ENCODE measurements at places on chromosomes 2 and 18.

DNA sequence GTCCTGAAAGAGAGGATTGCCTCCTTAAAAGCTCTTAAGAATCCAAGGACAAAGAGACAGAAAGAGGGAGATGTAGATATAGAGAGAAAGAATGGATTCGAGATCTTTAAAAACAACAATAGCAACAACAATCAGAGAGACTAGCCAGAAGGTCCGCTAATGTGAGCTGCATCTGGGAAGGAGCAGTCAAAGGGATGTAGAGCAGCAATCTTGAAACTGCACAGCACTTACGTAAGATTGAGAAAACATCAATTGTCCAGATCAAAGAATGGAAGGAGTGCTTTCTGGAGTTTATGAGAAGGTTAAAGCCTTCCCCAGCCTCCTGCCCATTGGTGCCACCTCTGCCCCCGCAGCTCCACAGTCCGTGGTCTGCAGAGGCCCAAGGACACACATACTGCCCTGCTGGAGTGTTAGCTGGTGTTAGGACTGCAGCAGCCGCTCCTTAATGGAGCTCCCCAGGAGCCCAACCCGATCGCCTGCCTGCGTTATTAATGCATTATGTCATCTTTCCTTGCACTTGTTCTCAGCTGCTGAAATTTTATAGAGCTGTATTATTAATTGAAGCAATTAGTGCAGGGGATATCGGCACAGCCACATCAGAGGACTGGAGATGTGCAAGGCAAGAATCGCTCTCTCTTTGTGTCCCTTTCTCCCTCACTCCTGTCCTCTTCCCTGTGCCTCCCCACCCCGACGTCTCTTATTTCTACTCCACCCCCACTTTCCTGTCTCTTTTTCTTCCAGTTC, 94.2 kb upstream of the STPG4 start:
- no peak for DNase-seq

DNA sequence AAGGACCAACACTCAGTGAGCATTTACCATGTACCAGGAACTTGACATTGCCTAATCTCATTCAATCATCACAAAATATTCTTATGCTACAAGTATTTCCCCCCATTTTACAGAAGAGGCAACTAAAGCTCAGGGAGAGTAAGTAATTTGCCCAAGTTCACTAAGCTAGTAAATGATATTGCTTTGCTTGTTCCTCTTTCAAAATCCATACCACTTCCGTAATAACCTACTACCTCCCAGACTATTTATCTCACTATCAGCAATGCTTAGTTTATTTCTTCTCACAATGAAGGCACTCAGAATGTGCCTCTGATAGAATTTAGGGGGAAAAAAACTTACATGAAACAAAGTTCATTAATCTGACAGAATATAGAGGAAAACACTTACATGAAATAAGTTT, 1070.9 kb upstream of the FANCL start:
- DNase-seq, result no peak

- no peak for DNase-seq
Observed at GRCh38 chr18:36114251-36114650, 14.9 kb downstream of the SLC39A6 start.

- no peak for DNase-seq
Observed at GRCh38 chr18:4400911-4401310, 54.2 kb downstream of the DLGAP1 start.

- no peak for DNase-seq
Observed at GRCh38 chr2:98473995-98474780, 29.5 kb downstream of the INPP4A start.

DNA sequence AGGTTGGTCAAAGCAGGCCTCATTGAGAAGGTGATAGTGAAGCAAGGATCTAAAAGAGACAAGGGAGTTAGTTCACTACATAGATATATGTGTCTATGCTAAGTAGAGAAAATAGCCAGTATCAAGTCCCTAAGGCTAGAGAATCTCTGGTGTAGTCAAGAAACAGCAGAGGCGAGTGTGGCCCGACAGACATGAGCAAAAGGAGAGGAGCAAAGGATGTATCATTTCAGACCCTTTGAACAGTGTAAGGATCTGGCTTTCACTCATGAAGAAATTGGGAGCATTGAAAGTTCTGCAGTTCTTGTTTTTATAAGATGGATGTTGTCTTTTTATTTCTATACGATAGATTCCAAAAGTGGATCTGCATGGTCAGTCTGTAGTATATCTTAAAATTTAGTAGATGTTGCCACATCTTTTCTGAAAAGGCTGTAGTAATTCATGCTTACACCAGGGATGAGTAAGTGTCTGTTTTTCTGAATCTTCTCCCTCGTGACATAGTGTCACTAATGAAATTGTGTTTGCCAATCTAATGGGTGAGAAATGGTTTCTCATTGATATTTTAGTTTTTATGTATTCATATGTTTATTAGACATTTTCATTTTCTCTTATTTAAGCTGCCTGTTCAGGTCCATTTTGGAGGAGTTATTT, 18.8 kb downstream of the SP100 start:
- DNase-seq, result no peak

DNA sequence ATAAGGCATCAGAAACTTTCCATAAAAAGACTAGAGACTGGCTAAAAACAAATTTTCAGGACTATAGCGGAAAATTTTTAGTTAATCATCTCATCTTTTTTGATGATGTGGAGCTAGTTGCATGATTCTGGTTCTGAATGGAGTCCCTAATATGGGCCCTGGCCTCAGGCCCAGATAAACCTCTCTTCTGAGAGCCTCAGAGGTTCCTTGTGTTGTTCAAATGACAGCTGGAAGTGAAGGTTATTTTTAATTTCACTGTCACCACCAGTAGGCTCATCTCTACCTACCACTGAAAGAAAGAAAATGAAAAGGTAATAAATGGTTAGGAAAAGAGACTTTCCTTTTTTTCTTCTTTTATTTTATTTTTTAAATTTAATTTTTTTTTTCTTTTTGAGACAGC, 75.9 kb downstream of the EVA1A start:
- DNase-seq, result no peak

- DNase-seq, result no peak
Observed at GRCh38 chr18:44920441-44920840, 239.8 kb downstream of the SETBP1 start.

GRCh38 chr18:24456549-24456948, 3.9 kb upstream of the HRH4 start:
- no peak for DNase-seq

DNA sequence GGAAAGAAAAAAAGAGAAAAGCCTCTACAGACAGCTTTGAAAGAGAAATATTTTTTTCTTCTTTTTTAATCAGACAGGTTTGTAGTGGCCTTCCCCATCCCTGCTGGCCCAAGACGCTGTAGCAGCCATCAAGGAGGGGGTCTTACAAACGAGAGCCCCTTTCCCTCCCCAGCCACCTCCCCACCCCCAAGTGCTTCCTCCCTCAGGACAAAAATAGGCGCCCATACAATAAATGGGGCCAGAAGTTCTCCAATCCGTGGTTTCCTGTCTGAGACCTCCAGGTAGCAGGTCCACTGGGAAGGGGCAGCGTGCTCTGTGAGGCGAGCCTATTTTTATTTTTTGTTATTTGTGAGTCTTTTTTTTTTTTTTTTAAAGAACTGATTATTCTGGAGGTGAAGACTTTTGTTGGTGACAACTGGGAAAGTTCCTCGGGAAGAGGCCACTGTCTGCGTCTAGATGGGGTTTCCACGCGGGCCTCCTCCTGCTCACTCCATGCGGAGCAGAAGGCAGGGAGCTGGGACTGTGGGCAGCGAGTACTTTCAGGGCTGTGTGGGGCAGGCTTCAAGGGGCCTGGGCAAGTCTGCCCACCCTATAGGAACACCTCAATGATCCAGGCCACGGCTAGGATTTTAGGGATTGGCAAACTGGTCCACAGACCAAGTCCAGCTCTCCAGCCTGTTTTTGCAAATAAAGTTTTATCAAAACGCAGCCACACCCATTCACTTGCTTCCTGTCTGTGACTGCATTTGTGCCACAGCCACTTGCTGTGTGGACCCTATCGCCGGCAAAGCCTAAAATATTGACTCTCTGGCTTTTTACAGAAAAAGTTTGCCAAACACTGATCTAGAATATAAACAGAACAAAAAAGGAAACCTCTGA, 139.6 kb downstream of the CTIF start:
- DNase-seq, result no peak

DNA sequence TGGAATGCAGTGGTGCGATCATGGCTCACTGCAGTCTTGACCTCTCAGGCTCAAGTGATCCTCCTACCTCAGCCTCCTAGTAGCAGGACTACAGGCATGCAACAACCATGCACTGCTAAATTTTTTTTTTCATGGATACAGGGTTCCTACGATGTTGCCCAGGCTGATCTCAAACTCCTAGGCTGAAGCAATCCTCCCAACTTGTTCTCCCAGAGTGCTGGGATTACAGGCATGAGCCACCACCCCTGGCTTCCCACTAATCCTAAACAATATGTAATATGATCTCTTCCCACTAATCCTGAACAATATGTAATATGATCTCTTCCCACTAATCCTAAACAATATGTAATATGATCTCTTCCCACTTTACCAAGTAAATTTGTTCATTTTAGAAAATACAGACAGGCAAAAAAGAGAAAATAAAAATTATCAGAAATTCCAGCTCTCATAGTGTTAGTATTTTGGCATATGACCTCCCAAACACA, 33.7 kb upstream of the C18orf32 start:
- no peak for DNase-seq

DNA sequence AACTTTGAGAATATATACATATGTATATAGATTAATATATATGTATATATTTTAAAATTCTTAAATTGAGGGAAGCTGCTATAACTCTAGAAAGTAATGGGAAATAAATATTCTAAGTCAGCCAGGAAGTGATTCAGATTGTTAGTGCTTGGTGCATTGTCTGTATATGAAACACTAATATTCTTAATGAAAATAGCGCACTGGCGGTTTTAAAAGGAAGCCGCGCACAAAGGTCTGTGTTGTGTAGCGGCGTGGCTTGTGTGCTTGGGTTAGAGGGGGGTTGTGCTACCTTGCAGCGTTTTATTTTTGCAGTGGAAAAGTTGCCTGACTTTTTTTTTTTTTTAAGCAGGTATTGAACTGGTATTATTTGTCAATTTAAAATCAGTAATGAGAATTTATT, 11.3 kb downstream of the TSHZ1 start:
- no peak for DNase-seq

DNA sequence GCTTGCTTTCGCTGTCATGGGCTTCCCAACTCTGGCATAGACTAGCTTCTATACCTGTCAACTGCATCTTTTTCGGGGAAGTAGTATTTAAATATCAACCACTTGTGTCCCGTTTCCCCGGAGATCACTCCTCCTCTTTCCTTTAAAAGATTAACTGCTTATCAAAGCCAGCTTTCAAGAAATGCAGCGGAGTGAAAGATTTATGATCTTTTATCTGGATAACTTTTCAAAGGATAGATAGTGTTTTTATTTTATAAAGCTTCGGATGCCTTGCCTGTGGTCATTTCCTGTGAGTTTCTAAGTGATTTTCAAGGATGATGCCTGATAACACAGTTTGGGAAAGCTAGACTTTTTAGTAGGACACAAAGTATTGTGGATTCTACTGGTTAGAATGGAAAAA, 2.9 kb upstream of the IGFBP5 start:
- no peak for DNase-seq

GRCh38 chr2:205347899-205348298, 334.4 kb upstream of the NRP2 start:
- DNase-seq, result no peak

DNA sequence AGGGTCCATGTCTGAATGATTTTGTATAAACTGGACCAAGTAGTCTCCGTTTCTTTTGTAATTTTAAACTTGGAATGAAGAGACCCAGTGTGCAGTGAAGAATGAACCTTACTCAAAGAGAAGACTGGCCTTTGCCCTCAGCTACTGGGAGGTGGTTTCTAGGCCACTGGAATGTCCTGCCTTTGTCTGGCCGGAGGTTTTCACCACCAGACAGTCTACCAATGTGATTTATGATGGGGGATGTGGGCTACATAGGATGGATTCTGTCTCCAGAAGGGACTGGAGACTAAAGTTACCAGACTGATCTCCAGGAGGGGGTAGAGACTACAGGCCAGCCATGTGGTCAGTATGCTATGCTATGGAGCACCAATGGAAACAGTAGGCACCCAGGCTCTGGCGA, 42.8 kb upstream of the RAB31 start:
- peak; percentile 49 for DNase-seq

- no peak for DNase-seq
Observed at GRCh38 chr2:109333414-109334210, 204.6 kb downstream of the SH3RF3 start.

- peak; percentile 83 for DNase-seq
Observed at GRCh38 chr18:13500869-13501542, 225.4 kb downstream of the FAM210A start.

DNA sequence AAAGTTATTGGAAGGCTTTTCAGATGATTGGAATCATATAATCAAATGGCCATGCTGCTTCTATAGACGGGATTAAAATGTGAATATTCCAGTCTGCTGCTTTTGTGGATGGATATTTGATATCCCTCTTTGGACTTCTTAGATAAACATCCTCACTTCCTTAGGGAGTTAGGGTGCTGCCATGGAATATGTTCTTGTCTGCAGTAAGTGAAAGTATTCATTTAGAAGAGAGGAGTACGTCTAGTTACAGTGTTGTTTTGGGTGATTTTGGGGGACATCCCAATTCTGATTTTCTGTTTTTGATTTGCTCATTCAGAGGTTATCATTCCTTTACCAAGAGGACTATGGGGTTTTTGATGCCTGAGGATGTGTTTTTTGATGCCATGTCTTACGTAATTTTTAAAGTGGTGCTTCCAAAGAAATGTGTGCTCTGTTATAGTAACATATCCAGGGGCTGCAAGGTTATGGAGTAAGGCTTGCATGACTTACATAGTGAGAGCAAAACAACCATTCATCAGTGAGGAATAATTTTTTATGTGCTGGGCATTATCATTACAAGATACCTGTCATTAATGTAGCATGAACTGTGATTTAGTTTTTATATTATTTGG, 33.6 kb downstream of the ASXL3 start:
- no peak for DNase-seq

GRCh38 chr2:37843556-37843955, 81.5 kb upstream of the RMDN2 start:
- DNase-seq, result no peak

DNA sequence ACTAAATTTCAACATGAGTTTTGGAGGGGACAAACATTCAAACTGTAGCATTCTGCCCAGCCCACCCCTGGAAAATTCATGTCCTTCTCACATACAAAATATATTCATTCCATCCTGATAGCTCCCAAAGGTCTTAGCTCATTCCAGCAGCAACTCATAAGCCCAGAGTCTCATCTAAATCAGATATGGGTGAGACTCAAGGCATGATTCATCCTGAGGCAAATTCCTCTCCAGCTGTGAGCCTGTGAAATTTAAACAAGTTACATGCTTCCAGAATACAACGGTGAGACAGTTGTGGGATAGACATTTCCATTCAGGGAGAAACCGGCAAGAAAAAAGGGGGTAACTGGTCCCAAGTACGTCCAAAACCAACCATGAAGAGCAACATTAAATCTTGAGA, 43.5 kb upstream of the FAHD2A start:
- DNase-seq, result peak; percentile 68

DNA sequence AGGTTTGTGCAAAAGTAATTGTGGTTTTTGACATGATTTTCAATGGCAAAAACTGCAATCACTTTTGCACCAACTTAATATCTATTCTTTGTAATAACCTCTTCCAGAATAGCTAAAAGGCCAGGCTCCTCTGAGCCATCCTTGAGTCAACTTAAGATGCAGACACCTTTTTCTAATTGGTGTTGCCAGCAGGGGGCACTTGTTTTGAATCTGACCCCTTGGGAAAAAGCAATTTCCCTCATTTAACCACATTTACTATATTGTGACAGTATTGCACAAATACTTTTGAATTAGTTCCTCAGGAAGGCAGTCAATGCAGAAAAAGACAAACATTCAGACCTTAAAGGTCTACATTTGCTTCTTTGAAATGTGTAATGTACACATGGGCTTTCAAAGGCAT, 78.6 kb upstream of the GALNT5 start:
- DNase-seq, result no peak

Data from astrocyte of the cerebellum (primary cell).